ENCODE measurements at places on chromosomes 7 and 10.

DNA sequence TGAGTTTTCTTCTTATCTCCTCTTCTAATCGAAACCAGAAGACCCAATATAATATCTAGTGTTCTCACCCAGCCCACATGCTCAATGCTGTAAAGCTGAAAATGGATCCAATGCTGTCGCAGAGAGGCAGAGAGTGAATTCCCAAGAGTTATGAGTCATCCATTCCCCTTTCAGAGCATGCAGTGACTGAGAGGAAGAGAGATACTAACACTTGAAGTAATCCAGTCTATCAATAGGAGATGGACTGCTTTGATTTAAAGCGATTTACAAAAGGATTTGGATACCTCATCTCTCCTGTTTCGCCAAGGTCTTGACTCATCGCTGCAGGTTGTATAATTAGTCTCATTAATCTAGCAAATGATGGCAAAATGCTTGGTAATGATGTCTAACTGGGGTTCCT lies 41.5 kb upstream of the PRKCQ start:
- DNase-seq: no peak

- no peak for DNase-seq
Measured at GRCh38 chr10:65335311-65335710, 1590.5 kb upstream of the LRRTM3 start.

- no peak for DNase-seq
Measured at GRCh38 chr7:1979591-1980560, 252.9 kb downstream of the MAD1L1 start.

DNA sequence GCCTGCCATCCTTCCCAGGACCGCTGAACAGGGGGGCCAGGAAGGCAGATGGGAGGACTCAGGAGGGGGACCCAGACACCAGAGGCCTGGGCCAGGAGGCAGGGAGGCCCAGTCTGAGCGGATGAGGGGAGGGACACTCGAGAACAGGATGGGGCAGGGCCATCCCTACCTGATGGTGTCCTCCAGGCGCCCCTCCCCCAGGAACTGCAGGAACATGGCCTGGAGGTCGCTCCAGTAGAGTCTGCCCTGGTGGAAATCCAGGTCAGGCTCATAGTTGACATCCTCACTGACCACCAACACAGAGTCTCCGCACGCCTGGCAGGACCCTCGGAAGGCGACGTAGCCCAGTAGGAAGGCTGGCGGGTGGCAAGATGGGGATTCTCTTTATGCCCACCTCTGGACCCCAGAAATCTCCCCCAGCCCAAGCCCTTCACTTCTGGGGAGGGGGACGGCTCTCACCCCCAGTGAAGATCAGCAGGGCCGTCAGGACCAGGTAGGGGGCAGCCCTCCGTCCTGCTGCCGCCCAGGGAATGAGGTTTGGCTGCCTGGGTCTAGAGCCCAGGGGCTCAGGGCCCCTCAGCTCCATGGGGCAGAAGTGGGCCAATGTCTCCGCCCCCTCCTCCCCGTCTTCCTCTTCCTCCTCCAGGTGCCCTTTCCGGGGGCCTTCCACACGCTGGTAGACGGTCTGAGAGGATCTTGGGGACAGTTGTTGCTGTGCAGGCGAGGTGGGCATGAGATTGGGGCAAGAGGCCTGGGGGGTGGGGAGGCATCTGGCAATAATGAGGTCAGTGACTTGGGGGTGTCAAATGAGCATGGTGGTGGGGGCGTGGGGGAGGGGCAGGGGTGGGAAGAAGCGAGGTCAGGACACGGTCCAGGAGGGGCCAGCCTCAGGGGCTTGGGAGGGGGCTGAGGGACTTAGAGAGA lies 573 bp downstream of the TFR2 start:
- DNase-seq: no peak

DNA sequence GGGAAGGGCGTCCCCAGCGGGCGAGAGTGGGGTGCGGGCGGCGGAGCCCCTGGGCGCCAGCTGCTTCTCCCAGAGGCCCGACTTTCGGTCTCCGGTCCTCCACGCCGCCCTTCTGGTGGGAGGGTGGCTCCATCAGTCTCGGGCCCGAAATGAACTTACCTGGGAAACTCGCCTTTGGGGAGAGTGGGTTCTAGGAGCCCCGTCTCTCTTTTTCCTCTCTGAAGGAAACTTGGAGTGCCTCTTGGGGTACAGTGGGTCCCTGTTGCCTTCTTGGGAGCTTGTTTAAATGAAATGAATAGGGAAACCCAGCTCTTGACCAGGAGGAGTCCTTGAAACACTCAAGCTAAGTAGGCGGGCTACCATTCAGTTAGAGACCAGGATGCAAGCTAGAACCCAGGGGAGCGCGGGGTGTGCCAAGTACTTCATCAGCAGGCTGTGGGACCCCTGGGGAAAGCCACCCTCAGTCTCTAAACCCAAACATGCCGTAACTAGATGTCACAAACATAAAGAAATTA lies 1.3 kb downstream of the SLC26A4 start:
- DNase-seq: no peak

GRCh38 chr10:122113161-122113944 lies 124.4 kb downstream of the TACC2 start:
- DNase-seq: no peak

GRCh38 chr7:45073786-45074527 lies 14.8 kb downstream of the NACAD start:
- no peak for DNase-seq

DNA sequence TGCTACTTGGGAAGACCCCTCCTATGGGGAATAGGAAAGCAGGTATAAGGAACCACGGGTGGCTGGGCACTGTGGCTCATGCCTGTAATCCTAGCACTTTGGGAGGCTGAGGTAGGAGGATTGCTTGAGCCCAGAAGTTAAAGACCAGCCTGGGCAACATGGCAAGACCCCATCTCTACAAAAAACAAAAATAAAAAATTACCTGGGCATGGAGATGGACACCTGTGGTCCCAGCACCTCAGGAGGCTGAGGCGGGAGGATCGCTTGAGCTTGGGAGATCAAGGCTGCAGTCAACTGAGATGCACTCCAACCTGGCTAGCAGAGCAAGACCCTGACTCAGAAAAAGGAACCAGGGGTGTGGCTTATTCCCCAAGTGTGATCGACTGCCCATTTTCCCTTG lies 986 bp upstream of the FSCN3 start:
- no peak for DNase-seq

- no peak for DNase-seq
Measured at GRCh38 chr10:46014206-46014605, 16.2 kb downstream of the NCOA4 start.

- no peak for DNase-seq
Measured at GRCh38 chr10:24010436-24010970, 198.4 kb upstream of the KIAA1217 start.

DNA sequence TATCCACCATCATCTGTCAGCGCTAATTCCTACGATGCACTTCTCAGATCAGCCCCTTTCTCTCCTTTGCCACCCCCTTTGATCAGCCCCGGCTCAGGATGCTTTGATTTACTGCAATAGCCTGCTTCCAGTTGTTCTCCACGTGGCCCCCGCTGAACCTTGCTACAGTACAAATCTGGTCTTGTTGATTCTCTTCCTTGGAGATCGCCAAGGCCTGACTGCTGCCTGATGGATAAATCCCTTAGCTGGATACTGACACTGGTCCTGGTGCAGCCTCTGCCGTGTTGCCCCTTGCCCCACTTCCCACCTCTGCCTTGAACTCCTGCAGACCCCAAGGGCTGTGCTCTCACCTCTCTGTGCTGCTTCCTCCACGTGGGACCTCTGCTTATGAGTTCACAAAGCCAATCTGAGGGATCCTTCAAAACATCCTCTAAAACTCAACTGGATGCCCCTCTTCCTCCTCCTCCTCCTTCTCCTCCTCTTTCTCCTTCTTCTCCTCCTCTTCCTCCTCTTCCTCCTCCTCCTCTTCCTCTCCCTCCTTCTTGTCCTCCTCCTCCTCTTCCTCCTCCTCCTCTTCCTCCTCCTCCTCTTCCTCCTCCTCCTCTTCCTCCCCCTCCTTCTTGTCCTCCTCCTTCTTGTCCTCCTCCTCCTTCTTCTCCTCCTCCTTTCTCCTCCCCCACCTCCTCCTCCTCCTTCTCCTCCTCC lies 15.3 kb downstream of the PLXNA4 start:
- DNase-seq: no peak

Data from activated CD4-positive, alpha-beta T cell treated with anti-CD3 and anti-CD28 coated beads for 4 hours (primary cell).